Fibroblast of skin of left quadriceps (primary cell): ENCODE measurements at places on chromosomes 3 and 15.

DNA sequence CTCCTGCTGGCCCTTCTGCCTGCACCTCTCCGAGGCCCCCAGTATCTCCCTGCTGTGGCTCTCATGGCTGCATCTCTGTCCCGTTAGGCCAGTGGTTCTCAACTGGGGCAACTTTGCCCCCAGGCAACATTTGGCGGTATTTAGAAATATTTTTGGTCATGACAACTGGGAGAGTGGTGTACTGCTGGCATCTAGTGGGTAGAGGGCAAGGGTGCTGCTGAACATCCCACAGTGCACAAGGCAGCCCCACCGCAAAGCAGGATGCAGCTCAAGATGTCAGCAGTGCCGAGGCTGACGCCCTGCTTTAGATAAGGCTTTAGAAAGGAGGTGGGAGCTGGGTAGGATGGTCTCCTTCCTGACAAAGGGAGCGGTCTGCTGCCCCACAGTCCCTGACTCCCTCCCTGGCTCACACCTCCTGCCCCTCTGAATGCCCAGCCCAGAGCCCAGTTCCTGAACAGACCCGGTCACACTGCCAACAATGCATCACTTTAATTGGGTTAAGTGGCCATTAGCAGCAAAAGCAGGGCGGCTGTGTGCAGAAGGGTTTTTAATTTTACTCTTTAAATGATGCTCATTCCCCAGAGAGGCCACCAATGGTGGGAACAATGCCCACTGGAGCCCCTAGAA is 68.8 kb upstream of the TMEM115 start:
- DNase-seq: no peak

- DNase-seq: peak; percentile 56
Observed at GRCh38 chr3:43866529-43867353, 176.0 kb downstream of the ABHD5 start.

- DNase-seq: no peak
Observed at GRCh38 chr3:10315771-10316344, 5.1 kb downstream of the SEC13 start.

- DNase-seq: no peak
Observed at GRCh38 chr3:126916546-126916945, 66.4 kb upstream of the PLXNA1 start.
